Activated CD4-positive, alpha-beta T cell treated with anti-CD3 and anti-CD28 coated beads for 36 hours (primary cell): ENCODE measurements at places on chromosomes 16 and 17. TPM values are rescaled to one million over a fixed set of nuclear protein-coding genes. Genes with fewer than 3 reads are reported as not detected.

The MYL11 gene
- total RNA-seq = 0.69 TPM

The SLFN11 gene
- 63.7 TPM for total RNA-seq

The HSPB9 gene
- 0.09 TPM for total RNA-seq

The RHBDL3 gene
- total RNA-seq = not detected

The FAM20A gene
- not detected for total RNA-seq
